ENCODE measurements at places on chromosomes 7 and 10. TPM values are rescaled to one million over a fixed set of nuclear protein-coding genes. Genes with fewer than 3 reads are reported as not detected.

The GPNMB gene
- 6.3 TPM for total RNA-seq

The PARP12 gene
- 31.0 TPM for total RNA-seq

The RBM48 gene
- total RNA-seq: 12.1 TPM

The ZNF277 gene
- total RNA-seq: 32.5 TPM

The CD36 gene
- total RNA-seq: not detected

The SPDYE2B gene
- total RNA-seq: not detected

The ADK gene
- total RNA-seq: 29.0 TPM

The PLAU gene
- 3.2 TPM for total RNA-seq

The MYL10 gene
- total RNA-seq: not detected

The TAS2R5 gene
- 2.5 TPM for total RNA-seq

The DEPP1 gene
- not detected for total RNA-seq

The LRRTM3 gene
- total RNA-seq: not detected
